ENCODE measurements at places on chromosomes 7 and 10.

- DNase-seq, result no peak
Observed at GRCh38 chr7:152709287-152710152, 33.6 kb upstream of the XRCC2 start.

DNA sequence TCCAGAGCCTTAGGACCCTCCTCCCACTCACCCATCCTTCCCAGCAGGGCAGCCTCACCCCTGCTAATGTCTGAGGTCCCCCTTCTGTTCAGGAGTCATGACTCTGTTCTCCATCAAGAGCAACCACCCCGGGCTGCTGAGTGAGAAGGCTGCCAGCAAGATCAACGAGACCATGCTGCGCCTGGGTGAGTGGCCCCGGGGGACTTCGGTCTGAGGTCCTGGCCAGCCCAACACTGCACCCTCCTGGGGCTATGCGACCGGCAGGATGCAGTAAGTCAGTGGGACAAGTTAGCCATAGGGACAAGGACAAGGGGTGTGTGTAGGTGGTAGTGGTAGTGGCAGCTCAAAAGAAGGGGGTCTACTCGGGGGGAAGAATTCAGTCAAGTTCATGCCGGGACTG lies 16.2 kb upstream of the AHCYL2 start:
- DNase-seq, result no peak

GRCh38 chr10:110138197-110138812 lies 69.1 kb upstream of the MXI1 start:
- DNase-seq, result peak; percentile 2

GRCh38 chr10:121138112-121138860 lies 287.1 kb downstream of the WDR11 start:
- DNase-seq, result no peak

DNA sequence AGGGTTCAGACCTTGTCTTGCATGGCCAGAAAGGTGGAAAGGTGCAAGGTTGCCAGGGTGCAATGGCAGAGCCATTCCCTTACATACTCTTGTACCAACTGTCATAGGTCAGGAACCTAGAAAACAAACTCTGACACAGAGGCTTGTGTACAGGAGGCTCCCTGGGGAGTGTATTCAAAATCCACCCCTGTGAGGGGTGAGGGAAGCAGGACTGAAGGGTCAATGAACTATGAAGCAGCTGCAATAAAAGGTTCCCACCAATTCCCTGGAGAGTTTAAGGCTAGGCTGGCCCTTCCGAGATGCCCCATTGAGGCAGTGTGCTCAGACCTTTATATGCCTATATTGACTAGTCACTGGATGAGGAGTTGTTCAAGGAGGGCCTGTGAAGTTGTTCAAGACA lies 13.9 kb upstream of the CUZD1 start:
- no peak for DNase-seq

Data from NCI-H1930 (cell line).